D341Med (cell line): ENCODE measurements at places on chromosomes 11 and 22.

DNA sequence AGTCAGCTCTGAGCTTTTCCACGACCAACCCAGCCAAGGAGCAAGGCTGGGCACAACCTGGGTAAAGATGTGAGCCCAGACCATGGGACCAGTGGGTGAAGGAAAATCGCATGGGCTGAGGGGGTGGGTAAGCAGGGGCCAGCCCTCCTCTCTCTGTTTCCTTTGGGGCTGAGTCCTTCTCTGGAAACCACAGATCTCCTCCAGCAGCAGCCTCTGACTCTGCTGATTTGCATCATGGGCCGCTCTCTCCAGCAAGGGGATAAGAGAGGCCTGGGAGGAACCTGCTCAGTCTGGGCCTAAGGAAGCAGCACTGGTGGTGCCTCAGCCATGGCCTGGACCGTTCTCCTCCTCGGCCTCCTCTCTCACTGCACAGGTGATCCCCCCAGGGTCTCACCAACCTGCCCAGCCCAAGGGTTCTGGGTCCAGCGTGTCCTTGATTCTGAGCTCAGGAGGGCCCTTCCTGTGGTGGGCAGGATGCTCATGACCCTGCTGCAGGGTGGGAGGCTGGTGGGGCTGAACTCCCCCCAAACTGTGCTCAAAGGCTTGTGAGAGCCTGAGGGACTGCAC, 67.8 kb downstream of the GGTLC2 start:
- DNase-seq: no peak

- no peak for DNase-seq
Measured at GRCh38 chr11:23097891-23098290, 237.6 kb upstream of the CCDC179 start.

GRCh38 chr22:17114173-17114897, 6.8 kb downstream of the TMEM121B start:
- no peak for DNase-seq

GRCh38 chr22:33563220-33563964, 356.9 kb downstream of the LARGE1 start:
- no peak for DNase-seq

DNA sequence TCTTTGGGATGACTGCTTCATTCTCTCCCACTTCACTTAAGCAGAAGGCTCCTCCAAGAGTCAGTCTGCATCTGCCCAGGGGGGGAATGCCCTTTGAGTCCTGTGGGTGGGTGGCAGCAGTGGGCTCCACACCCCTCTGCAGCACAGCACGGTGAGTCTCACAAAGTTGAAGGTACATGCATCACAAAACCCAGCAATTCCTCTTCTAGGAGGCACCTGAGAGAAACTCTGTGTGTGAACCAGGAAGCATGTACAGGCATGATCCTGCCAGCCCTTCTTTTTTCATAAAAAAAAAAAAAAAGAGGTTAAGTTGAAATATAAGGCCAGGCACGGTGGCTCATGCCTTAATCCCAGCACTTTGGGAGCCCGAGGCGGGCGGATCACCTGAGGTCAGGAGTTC, 87.2 kb downstream of the MYO18B start:
- DNase-seq: no peak

- DNase-seq: peak; percentile 67
Measured at GRCh38 chr11:34358728-34359547, 1.1 kb upstream of the ABTB2 start.

DNA sequence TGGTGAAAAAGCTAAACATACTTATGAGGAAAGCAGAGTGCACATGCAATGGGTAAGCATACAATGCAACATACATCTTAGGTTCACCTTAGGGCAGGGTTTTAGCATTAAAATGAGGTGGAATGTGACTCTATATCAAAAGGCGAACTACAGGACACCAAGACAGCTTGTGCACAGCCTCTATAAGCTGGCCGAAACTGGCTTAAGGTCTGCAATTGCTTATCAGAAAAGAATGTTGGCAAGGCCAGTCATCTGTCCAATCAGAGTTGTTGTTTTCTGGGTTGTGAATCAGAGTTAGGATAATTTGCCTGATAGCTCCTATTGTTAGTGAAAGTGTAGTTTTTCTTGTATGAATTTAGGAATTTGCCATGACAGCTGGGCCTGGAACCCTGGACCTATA, 76.5 kb downstream of the LRRC4C start:
- DNase-seq: no peak

DNA sequence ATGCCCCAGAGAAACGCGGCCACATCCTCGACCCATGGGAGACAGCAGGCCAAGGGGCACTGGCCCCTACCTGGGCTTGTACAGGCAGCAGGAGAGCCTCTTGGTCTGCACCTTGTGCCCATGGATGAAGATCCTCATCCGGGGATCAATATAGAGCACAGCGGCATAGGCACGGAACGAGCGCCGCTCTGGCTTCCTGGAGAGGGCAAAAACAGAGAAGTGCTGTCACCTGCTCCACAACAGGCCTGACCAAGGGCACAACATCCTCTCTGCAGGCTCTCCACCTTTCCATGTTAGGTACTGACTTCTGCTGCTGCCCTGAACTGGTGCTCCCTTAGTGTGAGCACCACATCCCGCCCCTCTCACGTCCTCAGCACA, 27.2 kb downstream of the MORC2 start:
- DNase-seq: no peak

GRCh38 chr11:63001456-63001855, 14.2 kb downstream of the SLC22A8 start:
- no peak for DNase-seq

- DNase-seq: no peak
Measured at GRCh38 chr11:83717537-83717936, 431.4 kb upstream of the CCDC90B start.

GRCh38 chr11:9575260-9576240, 2.1 kb downstream of the WEE1 start:
- DNase-seq: peak; percentile 58

DNA sequence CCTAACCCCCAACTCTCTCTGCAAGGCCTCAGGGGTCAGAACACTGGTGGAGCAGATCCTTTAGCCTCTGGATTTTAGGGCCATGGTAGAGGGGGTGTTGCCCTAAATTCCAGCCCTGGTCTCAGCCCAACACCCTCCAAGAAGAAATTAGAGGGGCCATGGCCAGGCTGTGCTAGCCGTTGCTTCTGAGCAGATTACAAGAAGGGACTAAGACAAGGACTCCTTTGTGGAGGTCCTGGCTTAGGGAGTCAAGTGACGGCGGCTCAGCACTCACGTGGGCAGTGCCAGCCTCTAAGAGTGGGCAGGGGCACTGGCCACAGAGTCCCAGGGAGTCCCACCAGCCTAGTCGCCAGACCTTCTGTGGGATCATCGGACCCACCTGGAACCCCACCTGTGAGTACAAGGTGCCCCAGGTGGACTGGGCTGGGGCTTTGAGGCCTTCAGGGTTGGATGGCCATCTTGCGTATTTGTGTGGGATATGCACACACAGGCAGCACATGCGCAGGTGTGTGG, at the start of gene BEST1:
BEST1 (plus strand) TSS at position 317 of the 513 bp plus-strand sequence. CDS start 1,456 bp downstream, outside the sequence.
- no peak for DNase-seq

DNA sequence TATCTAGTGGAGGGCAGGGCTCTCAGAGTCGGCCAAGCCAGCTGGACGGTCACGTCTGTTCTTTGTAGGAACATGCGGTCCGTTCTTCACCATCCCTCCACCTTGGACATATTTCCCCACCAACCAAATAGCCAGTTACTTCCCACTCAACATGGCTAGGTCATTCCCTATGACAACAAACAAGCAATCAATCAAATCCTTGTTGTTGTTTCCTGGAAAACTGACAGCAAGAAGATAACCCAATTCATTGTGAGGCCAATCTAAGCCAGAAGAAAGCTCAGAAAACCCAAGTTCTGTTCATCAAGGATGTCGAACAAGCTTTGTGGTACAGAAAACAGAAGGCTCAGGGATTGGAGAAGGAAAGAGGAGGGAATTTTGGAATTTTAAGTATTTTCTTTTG, 10.9 kb downstream of the PLAAT5 start:
- no peak for DNase-seq

- DNase-seq: no peak
Measured at GRCh38 chr11:45294499-45294898, 8.4 kb upstream of the SYT13 start.

DNA sequence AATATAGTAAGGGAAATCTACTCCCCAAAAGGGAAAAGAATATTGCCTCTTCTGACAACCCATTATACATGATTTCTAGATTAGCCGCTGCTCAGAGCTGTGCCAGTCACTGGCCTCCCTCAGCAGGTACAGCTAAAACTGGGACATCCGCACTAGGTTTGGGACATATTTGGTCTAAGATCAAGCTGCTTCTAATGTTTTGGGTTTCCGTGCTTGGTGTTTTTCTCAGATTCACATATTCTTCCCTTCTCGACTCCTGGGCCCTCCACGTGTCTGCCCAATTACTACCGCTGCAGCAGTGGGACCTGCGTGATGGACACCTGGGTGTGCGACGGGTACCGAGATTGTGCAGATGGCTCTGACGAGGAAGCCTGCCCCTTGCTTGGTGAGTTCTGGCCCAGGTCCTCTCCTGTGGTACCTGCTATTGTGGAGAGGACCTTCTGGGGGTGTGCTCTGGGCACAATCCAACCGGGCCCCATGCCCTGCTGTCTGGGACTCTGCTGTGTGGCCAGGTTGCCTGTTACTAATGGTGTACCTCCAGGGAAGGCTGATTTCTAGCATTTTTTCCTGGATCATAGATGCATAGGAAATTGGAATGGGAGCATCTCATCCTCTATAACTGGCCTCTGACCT, 138.1 kb upstream of the SORL1-AS1 start:
- DNase-seq: no peak

GRCh38 chr22:21738966-21739365, 3.4 kb upstream of the YPEL1 start:
- no peak for DNase-seq

DNA sequence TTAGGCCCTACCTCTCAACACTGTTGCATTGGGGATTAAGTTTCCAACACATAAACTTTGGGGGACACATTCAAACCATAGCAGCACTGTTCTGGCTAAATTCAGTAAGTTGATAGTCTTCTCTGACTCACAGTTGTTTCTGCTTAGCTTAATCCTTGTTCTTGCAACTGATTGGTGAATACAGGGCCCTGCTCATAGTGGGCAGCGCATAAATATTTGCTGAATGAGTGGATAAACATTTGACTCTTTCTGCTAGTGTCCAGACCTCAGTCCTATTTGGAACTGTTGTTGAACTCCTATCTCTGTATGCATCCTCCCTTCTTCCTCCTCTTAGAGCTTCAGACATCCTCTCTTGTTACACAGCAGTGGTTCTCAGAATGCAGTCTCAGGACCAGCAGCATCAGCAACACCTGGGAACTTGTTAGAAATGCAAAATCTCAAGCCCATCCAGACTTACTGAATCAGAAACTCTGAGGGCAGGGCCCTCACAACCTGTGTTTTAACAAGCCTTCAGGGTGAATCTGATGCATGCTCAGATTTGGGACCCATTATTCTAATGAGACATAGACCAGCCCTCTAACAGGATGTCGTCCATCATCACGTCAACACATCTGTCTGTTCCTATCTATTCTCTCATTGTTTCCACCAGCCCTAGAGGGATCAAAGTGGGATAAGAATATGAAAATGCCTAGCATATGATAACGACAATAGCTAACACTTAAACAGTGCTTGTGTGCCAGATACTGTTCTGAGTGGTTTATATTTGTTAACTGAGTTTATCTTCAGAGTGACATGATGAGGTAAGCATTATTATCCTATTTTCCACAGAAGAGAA, 22.3 kb downstream of the SPON1 start:
- no peak for DNase-seq

- peak; percentile 7 for DNase-seq
Measured at GRCh38 chr11:68689737-68690625, 5.6 kb downstream of the GAL start.

DNA sequence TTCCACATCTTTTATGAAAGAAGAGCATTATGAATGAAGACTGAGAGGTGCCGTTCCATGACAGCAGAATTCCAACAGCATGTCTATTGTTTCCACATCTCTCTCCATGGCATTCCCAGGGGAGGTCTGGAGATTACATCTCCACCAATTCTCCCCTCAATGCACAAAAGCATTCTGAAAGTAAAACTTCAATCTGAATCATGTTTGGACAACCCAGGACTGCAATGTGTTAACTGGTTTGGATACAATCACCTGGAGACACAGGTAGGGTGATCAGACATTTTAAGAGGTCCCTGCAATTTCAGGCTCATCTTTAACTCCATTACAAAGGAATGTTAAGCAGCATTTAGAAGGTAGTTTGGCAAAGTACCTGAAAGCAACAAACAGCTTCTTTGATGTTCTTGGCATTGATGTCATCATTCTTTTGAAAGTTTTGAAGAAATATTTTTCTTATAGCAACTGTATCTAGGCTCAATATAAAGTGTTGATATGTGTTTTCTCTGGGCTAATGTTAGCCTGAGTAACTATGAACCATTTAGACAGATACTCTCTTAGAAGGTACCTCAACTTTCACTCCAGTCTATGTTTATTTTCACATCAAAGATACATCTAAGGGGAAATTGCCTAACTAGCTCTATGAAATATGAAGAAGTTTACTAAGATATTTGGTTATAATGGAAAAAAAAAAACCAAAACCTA, 181.4 kb upstream of the MTMR2 start:
- DNase-seq: no peak
